CD4-positive, alpha-beta T cell treated with Interleukin-2 at 100 ng/mL for 4 hours (primary cell): ENCODE measurements at places on chromosomes 2 and 18.

- DNase-seq: no peak
These were observed 120.6 kb upstream of the SP3 start for GRCh38 chr2:174085781-174086180.

GRCh38 chr2:12548906-12549305 lies 167.8 kb upstream of the TRIB2 start:
- DNase-seq: no peak

- DNase-seq: no peak
These were observed 96.4 kb upstream of the FOSL2 start for GRCh38 chr2:28296243-28296642.

- DNase-seq: no peak
These were observed 38.3 kb downstream of the MYO7B start for GRCh38 chr2:127573771-127574170.

GRCh38 chr18:5964996-5965395 lies 69.7 kb upstream of the TMEM200C start:
- no peak for DNase-seq
